T-helper 2 cell treated with Interferon-gamma antibody and Interleukin-4, amounts not matched to agents 100 ng/mL and 5 ng/mL, for 36 hours (primary cell): ENCODE measurements at places on chromosomes 11 and 22. TPM values are rescaled to one million over a fixed set of nuclear protein-coding genes. Genes with fewer than 3 reads are reported as not detected.

NRGN gene
- 5.7 and 5.8 TPM in 2 replicates for total RNA-seq

PATE2 gene
- total RNA-seq: not detected in 2 replicates

SEPTIN5 gene
- total RNA-seq: 0.45 TPM in 1 of 2 replicates, not detected in the other

HEPN1 gene
- total RNA-seq: not detected in 2 replicates

C22orf31 gene
- total RNA-seq: not detected in 2 replicates

RAB1B gene
- total RNA-seq: 156 and 159 TPM in 2 replicates

FOSL1 gene
- total RNA-seq: 3.7 and 4.5 TPM in 2 replicates
